Astrocyte (in vitro differentiated cells and primary cell): ENCODE measurements at places on chromosomes 1 and 21.

DNA sequence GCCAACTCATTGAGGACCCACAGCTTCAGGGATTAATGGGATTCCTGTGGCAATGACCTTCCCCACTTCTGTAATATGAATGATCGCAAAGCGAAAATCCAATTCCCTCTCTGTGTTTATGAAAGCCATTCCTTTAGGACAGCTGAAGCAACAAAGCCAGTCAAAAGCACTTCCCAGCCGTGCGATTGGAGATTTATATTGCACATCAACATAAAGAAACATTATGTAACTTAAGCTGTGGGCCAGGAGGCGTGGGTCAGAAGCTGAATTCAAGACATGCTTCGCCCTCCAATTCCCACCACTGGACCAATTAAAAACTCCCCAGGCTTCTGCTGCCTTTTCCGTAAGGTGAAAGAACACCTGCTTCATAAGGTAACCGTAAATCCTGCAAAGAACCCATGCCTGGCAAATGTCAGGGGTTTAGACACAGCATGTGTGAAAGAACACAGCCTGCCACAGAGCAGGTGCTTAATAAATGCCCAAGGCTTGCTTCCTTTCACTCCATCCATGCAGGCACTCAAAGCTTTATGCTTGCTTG is 138.9 kb upstream of the SOD1 start:
- peak; percentile 77 for DNase-seq

DNA sequence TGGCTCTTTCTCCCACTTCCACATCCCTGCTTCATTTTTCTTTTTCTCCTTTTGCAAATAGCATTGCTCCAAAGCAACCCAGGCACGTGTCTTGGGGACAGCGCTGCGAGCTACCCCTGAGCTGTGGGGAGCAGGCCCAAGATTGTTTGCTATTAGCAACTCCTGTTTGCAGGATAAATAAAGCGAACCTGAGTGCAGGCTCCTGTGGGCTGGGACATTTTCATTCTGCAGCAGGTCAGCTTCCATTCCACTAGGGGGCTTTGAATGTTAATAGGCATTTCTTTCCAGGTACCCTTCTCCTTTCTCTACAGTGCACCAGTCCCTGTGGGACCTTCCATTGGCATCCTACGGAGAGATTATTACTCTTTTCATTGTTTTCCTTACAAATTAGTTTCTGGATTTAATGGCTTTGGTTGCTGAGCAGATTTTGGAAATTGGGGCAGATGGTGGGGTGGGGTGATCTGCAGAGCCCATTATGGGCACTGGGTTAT is 54.0 kb downstream of the OLFML3 start:
- no peak for DNase-seq

GRCh38 chr1:36590264-36590663 is 107.6 kb upstream of the CSF3R start:
- no peak for DNase-seq

- DNase-seq, result no peak
Observed at GRCh38 chr1:165565751-165566490, 22.1 kb downstream of the LRRC52 start.

- no peak for DNase-seq
Observed at GRCh38 chr21:18803624-18804023, 400.0 kb upstream of the TMPRSS15 start.

- DNase-seq, result no peak
Observed at GRCh38 chr1:207459008-207459407, 4.9 kb downstream of the CR2 start.

DNA sequence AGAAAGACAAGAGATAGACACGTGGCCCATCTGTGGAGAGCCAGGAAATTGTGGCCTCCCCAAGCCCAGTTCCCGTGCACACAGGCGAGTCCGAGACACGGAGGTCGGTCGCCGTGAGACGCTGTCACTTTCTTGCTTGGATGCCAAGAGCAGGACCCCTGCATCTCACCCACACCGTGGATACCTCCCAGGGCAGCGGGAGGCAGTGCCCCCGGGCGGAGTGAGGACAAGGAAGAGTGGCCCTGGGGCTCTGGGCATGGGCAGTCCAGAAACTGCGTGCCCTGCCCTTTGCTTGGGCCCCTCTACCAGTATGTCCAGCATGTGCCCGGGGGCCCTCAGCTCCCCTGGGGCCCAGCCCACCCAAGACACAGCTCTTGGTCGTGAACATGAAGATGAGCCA is 24.7 kb upstream of the ARHGEF16 start:
- no peak for DNase-seq

DNA sequence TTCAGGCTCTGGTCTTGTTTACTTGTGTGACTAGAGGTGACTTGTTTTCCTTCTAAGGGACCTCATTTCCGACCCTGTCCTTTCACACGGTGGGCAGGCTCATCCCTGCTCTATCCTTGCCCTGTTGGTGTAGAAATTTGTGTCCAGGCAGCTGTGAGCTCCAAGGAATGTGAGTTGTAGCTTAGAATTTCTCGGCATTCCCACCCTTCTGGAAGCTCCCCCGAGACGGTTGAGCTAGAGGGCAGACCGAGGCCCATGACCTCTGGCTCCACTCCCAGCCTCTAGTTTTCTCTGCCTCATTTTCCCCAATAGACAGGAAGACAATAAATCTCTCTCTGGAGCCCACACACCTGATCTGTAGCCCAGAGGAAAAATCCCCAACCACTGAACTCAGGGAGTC is 100.9 kb downstream of the NAV1 start:
- DNase-seq, result no peak

GRCh38 chr1:39409055-39409816 is 82.2 kb upstream of the BMP8A start:
- DNase-seq, result no peak
